ENCODE measurements at places on chromosomes 5 and 9.
A peak's percentile ranks its signal among the peaks of the same experiment; 100 is the strongest.

DNA sequence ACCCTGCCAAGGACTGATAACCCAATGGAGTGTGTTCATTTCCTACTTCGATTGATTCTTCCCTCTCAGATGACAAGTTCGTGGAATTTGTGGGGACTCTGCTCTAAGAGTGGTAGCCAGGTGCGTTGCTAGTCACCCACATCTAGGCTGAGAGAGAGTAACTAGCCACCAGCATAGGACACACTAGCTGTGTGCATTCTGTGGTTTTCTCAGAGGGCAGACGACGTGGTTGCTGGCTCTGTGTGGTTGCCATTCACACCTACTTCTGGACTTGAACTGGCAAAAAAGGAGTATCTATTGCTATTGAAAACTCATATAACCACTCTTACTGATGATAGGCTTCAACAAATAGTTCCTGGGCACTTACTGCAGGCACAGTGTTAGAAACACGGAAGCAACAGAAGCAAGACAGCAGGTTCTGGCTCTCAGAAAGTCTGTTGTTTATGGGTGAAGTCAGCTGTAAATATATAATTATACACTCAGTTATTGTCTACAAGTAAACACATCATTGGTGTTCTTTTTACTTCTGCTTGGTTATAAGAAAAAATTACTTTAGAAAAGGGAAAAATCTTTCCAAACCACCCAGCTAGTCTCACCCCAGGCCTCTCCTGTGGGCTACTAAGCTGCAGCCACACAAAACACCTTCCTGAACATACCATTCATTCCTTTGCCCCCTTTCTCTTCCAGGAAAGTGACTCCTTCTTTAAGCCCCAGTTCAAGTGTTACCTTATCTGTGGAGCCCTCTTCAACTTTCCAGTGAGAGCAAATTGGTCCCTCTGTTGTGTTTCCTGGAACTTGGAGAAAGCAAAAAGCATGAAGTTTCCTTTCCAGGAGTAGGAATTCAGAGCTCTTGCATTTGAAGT is 151.1 kb upstream of the HAPLN1 start:
- DNase-seq, result no peak

DNA sequence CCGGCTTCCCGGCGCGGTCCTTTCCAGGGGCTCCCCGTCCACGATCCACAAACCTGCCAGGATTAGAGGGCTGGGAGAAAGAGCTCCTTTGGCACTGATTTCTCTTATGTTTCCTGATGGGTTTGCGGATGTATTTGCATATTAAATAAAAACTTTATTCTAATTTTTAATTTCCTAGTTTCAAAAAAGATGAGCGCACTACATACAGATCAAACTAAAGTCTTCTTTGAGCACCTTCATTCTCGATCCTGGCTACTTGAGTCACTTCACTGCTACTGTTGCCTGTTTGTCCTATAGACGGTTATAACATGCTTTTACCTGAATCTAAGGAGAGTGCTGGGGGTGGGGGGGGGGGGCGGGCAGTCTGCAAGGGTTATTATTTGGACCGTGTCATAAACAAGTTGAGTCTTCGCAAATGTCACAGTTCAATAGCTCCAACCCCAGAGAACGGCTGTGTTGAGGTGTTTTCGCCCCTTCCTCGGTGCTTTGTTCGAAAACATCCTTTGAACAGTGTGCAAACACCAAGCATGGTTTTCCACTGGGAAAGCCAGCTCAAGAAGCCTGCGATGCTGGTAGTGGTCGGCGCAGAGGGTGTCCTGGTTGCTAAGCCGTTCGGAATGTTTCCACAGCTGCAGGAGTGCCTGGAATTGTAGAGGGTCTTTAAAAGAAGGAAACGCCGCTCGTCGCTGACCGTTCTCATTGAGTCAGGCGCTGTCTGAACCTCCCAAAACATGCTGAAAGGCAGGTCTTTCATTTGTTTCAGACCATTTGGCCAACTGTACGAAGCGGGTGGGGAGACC is 1.1 kb upstream of the STK10 start:
- DNase-seq, result no peak

GRCh38 chr5:17343675-17344074 is 126.2 kb downstream of the BASP1 start:
- no peak for DNase-seq

- no peak for DNase-seq
These were observed 539.5 kb downstream of the EBF1 start for GRCh38 chr5:158560170-158560569.

DNA sequence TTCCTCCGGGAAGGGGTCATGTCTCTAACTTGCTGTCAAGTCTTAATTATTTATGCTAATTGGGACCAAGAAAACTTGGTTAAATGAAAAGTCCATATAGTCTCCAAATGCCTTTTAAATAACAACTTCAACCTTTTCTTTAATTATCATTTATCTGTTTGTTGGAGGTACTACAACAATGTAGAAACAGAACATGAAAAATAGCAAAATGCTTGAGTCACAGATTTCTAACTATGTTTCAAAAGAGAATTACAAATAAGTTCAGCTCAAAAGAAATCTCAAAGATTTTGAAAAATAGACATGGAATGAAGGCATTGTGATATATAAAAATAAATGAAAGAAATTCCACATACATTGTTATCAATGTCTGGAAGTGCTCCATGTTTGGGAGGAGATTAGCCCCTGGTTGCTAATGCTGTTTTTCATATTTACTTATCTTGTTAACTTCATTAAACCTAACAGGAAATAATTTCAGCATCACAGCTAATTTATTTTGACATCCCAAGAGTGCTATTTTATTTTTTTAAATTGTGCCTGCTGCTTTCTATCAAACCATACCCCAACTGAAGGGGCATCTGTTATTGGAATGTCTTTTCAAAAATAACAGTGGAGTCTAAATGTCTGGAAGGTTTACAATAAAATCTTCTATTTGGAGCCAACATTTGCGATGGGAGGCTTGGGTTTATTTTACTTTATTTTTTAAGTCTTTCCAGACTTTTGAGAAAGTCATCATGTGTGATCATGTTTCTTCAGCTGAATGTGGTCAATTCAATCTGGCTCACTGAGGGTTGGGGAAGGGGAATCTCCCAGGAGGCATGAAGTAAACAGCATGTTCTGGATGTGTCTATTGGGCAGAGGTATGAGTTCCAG is 53.1 kb upstream of the ANKRD55 start:
- DNase-seq, result no peak

DNA sequence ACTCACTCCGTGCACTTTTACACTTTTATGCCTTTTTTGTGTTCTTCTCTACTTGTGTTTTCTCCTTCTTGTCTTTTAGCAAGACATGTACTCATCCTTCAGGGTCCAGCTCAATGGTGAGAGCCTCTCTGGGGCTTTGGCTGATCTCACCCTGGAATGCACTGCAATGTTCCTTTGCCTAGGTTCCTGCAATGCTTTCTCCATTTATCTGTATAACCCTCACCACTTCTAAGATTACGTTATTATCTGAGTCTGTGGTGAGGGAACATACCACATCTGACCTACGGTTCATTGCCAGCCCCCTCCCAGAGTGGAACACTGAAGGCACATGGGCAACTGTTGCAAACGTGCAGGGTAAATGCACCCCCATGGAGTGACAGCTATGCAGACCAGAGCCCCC is 47.3 kb downstream of the KCNIP1 start:
- DNase-seq, result no peak

DNA sequence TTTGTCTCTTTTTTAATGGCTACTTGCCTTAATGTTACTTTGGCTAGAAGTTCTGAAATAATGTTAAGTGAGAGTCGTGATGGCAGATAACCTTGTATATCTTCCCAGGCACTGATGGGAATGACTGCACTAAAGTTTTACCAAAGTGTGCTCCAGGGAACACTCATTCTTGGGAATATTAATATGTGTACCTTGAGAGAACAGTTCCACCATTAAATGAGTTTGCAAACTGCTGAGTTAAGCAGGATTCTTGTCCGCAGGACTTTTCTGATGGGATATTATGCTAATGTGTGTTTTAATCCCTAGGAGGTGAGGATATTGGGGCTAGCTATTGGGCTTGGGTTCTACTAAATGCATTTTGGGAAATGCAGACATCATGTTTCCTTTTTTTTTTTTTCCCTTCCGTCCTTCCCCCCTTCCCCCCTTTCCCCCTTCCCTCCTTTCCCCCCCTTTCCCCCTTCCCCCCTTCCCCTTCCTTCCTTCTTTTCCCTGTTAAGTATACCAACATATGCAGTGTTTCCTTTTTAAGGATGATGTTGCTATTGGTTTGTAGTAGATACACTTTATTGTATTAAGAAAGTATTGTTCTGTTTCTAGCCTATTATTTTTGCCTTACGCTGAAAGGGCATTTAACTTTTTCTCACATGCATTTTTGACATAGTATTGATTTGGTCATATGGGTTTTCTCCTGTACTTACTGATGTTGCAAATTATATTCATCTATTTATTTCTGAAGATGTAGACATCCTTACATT is 15.5 kb downstream of the ZBTB34 start:
- no peak for DNase-seq

DNA sequence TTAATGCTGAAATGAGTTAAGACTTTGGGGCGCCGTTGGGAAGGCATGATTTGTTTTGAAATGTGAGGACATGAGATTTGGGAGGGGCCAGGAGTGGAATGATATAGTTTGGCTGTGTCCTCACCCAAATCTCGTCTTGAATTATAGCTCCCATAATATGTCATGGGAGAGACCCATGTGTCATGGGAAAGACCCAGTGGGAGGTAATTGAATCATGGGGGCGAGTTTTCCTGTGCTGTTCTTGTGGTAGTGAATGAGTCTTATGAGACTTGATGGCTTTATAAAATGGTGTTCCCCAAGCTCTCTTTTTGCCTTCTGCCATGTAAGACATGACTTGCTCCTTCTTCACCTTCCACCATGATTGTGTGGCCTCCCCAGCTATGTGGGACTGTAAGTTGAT is 5.1 kb downstream of the SLC25A48 start:
- no peak for DNase-seq

GRCh38 chr5:135715267-135716055 is 119.0 kb upstream of the SLC25A48 start:
- DNase-seq, result no peak

- DNase-seq, result no peak
These were observed 42.1 kb downstream of the TIMD4 start for GRCh38 chr5:156920861-156921431.

- no peak for DNase-seq
These were observed 110.8 kb downstream of the PAPPA start for GRCh38 chr9:116264361-116264760.

GRCh38 chr9:122042056-122042455 is 51.1 kb downstream of the TTLL11 start:
- no peak for DNase-seq

DNA sequence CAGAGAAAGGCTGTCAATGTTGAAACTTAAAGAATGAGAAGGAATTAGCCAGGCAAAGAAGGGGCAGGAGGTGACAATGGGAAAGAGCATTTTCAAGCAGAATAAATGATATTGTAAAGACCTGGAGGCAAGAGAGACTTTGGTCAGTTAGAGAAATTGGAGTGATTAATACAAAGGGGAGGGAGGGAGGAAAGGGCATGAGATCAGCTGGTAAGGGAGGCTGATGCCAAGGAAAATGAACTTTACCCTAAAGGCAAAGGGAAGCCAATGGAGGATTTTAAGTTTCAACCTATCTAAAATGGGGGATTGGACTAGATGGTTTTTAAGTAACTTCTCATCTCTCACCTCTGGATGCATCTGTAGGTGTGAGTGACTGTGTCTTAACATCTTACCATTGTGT is 23.3 kb downstream of the C5 start:
- DNase-seq, result no peak

GRCh38 chr9:79667817-79668436 is 96.2 kb downstream of the TLE4 start:
- DNase-seq, result no peak

GRCh38 chr5:41893074-41893851 is 10.9 kb upstream of the RIMOC1 start:
- no peak for DNase-seq

DNA sequence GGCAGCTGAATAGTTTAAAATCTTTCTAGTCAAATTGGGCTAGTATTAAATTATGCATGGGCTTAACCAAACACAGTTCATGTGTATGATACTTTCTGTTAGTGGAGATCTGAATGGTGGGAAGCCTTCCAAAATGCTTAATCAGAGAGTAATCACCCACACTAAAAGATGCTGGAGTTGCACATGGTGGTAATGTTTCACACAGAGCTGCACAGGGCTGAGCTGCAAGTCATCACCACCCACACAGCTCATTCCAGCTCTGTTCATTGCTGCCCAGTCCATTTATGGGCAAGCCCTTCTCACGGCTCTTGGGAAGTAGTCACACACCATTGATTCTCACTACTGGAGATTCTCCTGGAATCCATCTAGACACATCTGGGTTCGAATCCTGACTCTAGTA is 351.5 kb upstream of the KCNN2 start:
- no peak for DNase-seq

- DNase-seq, result no peak
These were observed 48.9 kb downstream of the BOD1 start for GRCh38 chr5:173567548-173567947.

DNA sequence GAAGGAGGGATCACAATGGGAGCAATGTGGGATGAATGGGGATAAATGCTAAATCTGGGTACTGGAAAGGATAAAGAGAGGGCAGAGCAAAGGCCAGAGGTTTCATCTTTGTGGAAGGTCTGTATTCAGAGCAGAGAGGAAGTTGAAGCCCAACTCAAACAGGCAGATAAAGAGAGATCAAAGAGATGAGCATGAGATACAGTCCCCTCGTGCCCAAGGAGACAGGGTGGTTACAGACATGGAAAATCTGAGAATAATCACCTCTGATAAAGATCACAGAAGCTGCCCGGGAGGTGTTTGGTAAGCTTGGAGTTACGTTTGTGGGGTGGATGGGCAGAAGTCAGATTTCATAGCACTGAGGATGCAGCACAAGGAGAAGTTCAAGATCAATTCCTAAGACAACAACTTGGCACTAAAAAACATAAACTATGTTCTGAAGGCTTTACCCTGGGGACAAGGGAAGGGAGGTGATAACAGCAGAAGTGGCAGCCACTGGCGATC is 459 bp upstream of the ERAP2 start:
- peak; percentile 45 for DNase-seq

GRCh38 chr5:145915970-145916638 is 20.3 kb upstream of the SH3RF2 start:
- DNase-seq, result peak; percentile 44

GRCh38 chr9:136268318-136268717 is 22.7 kb upstream of the QSOX2 start:
- no peak for DNase-seq

DNA sequence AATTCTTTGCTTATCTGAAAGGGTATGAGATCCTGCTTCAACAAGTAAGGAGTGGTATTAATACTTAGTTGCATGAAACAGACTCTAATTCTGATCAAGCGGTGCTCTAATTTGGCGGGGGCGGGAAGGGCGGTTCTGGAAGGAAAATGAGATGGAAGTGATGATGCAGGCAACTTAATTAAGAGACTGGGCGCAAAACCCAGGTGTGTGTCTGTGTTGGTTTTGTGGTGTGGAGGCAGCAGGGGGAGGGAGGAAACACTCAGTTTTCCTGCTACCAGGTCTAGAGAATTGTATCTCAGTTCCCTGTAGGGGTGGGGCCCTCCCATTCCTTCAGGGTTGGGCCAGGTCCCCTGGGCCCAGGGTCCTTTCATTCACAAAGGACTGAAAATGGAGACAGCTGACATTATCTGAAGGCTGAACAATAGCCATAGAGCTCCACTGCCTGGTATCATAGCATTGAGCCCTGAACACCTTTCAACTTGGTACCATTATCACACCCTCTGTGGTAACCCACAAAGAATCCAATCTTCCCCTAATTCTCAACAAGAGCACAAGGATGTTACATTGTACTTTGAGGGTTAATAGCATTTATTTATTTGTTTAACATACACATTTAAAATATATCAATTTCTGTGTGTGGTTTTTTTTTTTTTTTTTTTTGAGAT is 17.2 kb upstream of the C5orf47 start:
- no peak for DNase-seq

GRCh38 chr5:39995990-39996389 is 571.2 kb upstream of the DAB2 start:
- DNase-seq, result no peak

GRCh38 chr9:109101810-109102209 is 17.9 kb downstream of the TMEM245 start:
- no peak for DNase-seq
